Activated CD4-positive, CD25-positive, alpha-beta regulatory T cell treated with anti-CD3 and anti-CD28 coated beads, Interleukin-2, amount 50 U/mL, for 16 hours (primary cell): ENCODE measurements at places on chromosomes 7 and 10.
A peak's percentile ranks its signal among the peaks of the same experiment; 100 is the strongest.

- no peak for DNase-seq
Measured at GRCh38 chr7:56007167-56007652, 42.8 kb downstream of the NIPSNAP2 start.

DNA sequence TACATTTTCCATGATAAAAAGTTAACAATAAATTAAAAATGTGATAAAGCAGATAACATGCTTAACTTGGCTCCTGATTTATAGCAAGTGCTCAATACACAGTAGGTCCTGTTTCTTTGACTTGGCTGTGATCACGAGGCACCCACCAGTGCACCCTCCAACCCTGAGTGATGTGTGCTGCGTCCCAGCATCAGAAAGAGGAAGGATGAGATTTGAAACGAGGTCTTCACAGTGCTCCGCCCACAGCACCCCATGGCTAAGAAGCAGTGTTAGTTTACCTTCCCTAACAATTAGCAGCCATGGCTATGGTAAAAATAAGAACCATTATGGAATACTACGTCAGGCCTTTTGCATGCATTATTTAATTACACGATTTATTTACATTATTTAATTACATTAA lies 292.0 kb upstream of the ZMIZ1 start:
- no peak for DNase-seq

- DNase-seq: no peak
Measured at GRCh38 chr7:98877692-98878364, 504 bp upstream of the TRRAP start.

DNA sequence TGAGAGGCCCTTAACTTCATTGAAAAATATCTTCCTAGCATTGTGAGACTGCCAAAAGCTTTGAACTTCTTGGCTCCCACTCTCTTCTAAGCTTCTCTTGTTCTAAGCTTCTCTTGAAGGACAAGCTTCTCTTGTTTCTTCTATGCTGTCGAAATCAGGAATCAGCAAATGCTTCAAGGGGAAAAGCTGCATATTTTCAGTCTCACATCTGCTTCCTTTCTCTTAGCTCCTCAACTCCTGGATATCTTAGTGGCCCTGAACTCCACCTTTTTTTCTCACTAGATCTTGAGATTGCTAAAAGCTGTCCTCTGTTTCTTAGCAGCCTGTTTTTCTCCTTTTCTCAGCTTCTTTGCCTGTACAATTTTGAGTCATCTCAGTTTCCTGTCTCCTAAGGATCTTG lies 73.0 kb downstream of the NEUROD6 start:
- DNase-seq: no peak

- DNase-seq: no peak
Measured at GRCh38 chr10:25465582-25466372, 291.0 kb downstream of the GPR158 start.

DNA sequence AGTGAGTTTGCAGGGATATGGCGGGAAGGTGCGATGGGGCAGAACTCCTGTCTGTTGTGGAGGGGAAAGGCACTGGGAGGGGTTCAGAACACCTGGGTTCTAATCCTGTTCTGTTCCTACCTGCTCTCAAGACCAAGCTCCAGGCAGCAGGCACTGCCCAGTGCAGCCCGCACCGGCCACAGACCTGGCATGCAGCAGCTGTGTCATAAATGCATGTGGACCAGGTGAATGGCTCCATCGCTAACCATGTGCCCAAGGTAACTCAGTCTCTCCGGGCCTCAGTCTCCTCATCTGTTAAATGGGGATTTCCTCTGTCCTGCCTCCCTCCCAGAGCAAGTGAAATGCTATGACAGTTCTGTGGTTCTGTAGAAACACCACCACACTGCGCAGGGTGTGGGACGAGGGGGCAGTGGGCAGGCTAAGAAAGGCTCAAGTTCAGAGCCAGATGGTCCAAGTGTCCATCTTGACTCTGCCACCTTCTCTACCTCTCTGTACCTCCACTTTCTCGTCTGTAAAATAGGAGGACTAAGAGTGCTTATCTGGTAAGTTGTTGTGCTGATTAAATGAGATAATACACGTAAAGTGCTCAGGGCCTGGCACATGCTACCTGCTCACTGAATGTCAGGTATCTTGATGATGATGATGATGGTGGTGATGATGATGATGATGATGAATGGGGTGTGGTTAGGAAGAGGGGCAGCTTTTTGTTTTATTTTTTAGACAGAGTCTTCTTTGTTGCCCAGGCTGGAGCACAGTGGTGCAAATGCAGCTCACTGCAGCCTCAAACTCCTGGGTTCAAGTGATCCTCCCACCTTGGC lies 22.9 kb downstream of the ATP6V1F start:
- no peak for DNase-seq

GRCh38 chr7:142690554-142691182 lies 58.6 kb upstream of the PRSS1 start:
- DNase-seq: no peak

GRCh38 chr10:69335063-69335587 lies 56.8 kb downstream of the HK1 start:
- no peak for DNase-seq

- no peak for DNase-seq
Measured at GRCh38 chr7:93547716-93548115, 26.8 kb downstream of the CALCR start.

DNA sequence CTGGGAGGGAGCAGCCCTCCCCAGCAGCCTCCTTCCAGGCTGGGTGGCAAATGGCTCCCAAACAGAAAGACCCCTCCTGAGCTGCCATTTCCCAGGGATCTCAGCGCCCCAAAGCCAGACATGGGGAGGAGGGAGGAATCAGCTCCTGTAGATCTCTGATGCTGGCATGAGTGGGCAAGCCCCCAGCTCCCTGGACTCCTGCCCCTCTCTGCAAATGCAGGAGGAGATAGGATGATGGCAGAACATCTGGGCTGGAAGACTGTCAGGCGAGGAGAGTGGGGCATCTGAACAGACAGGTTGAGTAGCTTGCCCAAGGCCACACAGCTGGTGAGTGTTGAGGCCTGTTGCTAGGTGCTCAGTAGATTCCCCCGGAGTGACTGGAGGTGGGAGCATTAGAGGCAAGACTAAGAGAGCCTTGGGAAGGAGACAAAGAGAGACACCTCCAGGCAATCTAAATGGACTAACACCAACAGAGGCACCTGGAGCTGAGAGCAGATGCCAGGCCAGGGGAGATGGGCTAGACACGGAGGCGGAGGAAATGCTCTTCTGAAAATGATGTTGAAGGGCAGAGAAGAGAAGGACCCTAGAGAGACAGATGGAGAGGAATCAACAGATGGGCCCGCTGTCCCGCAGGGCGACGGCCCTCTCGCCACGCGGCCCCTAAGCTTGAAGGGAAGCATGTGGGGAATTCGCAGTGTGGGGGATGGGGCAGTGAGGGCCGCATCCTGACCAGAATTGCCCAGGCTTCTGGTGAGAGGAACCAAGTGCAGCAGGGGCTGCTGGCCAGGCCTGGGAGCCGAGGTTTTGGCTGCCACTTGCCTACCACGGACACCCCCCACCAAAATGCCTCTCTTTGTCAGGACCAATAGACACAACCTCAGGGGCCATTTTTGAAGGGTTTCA lies 84.8 kb upstream of the LRRC4 start:
- no peak for DNase-seq

DNA sequence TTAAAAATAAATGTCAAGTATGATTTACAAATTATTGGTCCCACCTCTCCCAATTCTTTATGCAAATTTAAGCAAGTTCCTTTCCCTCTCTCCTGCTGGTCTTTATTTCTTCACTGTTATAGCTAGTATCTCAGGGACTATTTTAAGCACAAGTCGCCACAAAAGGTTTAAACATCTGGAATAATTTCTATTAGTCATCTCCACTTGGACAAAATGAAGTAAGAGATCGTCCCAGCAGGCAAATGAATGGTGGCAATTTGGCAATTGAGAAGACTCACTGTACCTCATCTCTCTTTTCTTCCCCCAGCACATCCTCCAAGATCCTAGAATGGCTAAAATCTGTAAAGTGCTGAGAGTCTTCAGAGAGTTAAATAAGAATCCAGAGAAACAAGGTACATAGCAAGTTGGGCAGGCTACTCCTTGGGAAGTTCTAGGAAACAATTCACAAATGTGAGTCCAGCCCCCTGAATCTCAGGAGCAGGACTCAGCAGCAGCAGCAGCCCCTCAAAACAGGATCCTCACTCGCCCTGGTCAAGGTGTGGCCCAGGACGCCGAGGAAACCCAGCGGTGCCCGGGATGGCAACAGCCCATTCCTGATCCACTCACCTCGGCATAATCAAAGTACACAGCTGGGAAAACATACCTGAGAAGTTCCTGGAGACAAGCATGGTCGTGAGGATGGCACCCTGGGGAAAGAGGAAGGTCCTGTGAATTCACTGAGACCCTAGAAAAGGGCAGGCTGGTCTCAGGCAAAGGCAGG lies 30.3 kb upstream of the NDST2 start:
- DNase-seq: no peak

DNA sequence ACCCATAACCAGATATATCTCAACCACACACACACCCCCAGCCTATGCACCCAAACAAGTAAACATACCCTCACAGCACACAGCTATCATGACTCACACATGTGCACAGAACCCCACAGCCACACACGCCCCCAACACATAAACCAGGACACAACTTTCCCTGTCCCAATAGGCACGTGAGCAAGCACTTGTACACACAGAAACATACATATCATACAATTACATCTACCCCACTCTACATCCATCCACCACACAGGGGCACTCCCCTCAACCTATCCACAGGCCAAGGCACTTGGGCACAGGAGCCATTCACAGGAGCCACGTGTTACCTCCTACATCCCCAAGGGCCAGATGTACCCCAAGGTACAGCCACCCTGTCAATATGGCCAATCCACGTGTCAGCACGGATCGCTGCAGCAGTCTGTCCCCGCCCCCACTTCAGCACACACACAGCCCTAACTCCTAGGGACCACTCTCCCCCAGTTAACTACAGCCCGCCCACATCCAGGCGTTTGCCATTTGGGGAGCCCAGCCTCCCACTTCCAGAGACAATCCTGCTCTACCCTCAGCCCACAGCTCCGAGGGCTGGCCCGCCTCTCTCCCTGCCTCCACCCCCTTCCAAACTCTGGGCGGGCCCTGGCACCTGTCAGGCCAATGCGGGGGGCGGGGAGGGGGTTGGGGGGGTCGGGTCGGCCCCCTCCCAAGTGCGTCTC lies 163.5 kb downstream of the SH3PXD2A start:
- DNase-seq: no peak

DNA sequence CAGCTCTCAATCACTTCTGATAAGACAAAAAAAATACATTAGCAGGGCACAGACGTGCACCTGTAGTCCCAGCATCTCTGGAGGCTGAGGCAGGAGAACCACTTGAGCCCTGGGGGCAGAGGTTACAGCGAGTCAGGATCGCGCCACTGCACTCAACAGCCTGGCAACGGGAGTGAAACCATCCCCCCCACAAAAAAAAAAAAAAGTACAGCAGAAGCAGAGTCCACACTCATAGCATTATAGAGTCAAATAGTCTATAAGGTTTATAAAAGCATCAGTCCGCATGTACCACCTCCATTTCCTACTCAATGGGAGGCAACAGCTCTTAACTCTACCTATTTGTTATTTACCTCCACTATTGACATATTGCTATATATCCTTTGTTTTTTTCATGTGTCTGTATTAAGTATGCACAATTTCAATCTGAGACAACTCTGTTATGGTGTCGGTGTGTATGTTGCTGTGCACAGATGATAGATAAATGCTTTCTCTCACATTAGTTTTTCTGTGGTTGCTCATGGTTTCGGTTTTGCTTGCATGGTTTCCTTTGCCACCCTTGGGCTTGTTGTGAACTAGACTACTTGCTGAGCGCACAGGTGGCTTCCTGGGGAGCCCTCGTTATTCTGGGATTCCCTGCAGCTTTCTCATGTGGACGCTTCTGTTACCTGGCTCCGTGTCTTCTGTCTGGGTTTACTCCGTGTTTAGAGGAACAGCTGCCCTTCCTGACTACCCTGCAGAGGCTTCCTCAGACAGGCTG lies 40.4 kb downstream of the PROSER2 start:
- peak; percentile 42 for DNase-seq

DNA sequence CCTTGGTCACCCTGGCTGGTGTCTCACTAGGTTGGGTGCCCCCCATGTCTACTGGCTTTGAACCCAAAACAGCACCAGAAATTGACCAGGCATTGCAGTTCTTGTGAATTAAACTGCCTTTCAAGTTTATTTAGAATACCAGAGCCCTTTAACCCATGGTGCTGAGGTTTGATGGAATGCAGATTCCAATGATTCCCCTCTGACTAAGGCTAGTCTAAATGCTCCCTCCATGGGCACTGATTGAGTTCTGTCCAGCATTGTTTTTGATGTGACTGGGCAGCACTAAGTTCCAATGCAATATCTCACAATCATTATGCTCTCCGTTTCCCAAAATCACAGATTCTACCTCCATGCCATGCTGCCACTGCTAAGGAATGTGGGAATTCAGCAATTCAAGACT lies 1047.4 kb upstream of the LRRN3 start:
- no peak for DNase-seq

DNA sequence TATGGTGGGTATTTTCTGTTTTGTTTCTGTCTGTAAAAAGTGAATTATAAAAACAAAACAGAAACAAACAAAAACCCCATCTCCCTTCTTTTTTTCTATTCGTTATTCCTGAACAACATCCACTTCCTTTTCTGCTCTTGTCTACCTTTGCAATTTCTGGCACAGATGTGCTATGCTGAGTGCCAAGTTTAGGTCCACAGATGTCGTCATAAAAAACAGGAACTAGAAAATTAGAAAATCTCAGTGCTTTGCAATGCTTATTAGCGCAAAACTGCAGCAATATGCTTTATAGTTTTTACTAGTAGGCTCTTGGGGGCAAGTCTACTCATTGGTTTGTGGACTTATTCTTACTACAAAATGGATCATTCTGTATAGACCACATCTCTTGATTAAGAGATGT lies 94.2 kb upstream of the PRKCQ start:
- DNase-seq: no peak

DNA sequence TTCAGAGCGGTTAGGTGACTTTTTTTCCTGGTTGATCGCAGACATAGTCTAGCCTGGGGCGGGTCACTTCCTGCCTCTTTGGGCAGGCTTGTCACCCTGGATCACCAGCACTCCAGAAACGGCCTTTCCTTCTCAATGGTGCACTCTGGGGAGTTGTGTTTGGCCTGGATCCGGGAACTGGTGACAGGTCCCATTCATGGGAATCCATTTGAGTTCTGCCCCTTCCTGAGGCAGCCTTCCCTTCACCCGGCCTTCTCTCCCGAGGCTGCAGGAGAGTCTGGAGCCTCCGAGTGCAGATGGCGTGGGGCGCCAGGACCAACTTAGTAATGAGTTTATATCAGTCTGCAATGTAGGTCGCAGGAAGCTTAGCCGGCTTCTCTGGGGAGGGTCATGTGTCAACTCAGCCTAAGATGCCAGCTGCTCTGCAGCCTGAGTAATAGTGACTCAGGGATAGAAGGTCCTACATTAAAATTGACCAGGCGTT lies 54.2 kb downstream of the TACR2 start:
- DNase-seq: no peak

GRCh38 chr10:132524443-132525285 lies 12.9 kb upstream of the INPP5A start:
- no peak for DNase-seq

GRCh38 chr10:14545827-14546226 lies 215.1 kb upstream of the FRMD4A start:
- no peak for DNase-seq

- DNase-seq: peak; percentile 9
Measured at GRCh38 chr10:45470098-45471012, 96.3 kb downstream of the ALOX5 start.

GRCh38 chr10:116629340-116629739 lies 8.6 kb downstream of the PNLIPRP2 start:
- DNase-seq: no peak
